ENCODE measurements at places on chromosomes 7 and 10.

- no peak for DNase-seq
These were observed 111.7 kb downstream of the PARP12 start for GRCh38 chr7:139950881-139951525.

- no peak for DNase-seq
These were observed 119.9 kb upstream of the TMEM106B start for GRCh38 chr7:12091231-12091630.

DNA sequence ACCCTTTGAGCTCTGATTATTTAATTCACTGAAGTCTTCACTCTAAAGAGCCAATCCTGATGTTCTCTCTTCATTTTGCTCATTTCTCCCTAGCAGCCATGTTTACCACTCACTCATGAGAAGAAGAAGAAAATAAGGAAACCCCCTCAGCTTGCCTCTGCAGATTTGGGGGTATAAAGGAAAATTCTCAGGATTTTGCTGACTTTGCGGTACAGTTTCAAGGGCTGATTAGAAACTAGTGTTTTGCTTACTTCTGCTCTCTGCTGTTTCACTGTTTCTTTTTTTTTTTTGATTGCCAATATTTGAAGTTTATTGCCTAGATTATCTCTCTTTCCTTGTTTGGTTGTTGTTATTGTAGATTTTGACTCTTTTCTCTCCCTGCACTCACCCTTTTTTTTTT, 23.4 kb downstream of the PCBD1 start:
- no peak for DNase-seq

DNA sequence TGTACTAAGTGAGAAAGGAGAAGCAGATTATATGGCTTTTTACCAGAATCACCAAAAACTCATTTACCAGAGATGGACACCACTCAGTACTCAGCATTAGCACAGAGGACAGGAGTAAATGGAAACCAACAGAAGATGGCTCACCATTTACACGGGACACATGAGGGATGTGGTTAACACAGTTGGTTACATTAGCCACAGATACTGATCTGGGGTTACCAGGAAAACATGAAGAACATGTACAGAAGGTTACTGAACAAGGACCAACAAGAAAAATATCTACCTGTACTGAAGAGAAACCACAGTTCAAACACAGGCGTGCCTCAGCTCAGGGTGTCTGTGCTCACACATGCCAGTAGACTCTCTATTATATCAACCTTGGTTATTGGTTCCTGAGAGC, 1285.8 kb upstream of the SORCS1 start:
- DNase-seq, result no peak

- DNase-seq, result no peak
These were observed 11.2 kb downstream of the LRIT2 start for GRCh38 chr10:84214046-84214572.

DNA sequence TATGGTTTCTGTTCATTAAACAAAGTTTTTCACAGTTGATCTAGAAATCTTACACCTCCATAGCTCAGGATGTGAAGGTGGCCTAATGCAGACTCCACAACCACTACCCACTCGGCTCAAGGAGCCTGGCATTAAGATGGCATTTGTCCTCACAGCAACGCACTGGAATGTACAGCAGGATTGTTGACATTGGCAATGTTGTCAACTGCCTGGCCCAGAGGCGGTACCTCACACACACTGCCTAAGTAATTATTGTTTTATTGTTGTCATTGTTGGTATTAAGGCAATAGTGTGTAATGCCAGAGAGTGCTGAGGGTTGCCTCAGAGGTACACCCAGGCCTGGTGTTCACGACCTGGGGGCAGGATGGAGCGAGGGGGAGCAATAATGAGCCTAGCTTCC, 38.3 kb downstream of the LRRC18 start:
- DNase-seq, result no peak

GRCh38 chr10:69061305-69062161, 26.4 kb upstream of the SRGN start:
- peak; percentile 100 for DNase-seq

DNA sequence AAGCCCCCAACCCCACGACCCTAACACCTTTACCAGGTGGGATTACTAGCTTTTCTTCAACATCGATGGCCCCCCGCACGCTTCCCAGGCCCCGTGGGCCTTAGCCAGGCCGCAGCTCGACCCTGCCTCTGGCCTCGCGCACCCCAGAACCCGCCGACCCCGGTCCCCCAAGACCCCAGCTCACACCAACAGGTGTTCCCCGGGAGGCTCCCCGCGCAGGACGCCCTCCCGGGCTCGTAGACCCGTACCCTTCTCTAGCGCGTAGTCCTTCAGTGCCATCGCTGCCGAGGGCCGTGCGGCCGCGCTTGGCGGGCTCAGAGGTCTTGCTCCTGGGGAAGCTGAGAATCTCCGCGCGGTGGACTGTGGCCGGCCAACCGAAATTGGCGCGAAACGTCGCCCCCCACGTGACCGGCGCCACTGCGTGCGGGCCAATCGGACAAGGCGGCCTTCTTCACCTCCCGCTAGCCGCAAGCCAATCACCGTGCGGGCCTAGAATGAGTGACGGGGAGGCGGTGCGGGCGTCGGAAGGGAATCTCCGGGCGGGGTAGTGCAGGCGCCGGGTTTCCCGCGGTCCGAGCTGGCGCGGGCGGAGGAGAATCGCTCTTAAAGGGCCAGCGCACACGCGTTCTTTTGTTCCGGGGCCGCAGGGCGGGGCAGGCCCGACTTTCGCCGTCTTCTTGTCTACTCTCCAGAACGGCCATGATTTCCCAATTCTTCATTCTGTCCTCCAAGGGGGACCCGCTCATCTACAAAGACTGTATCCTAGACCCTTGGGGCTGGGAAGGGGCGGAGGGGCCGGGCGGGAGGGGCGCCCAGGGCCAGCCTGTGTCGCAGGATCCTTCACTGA, at the start of the genes AP4M1 and MCM7:
Gene AP4M1, plus strand, starts transcription at position 628 of the 847 bp plus-strand sequence. Its CDS starts 72 bp downstream, at position 700.
Gene MCM7, minus strand, starts transcription at position 382 of the 847 bp plus-strand sequence. Its CDS starts 103 bp downstream, at position 279.
- peak; percentile 100 for DNase-seq

DNA sequence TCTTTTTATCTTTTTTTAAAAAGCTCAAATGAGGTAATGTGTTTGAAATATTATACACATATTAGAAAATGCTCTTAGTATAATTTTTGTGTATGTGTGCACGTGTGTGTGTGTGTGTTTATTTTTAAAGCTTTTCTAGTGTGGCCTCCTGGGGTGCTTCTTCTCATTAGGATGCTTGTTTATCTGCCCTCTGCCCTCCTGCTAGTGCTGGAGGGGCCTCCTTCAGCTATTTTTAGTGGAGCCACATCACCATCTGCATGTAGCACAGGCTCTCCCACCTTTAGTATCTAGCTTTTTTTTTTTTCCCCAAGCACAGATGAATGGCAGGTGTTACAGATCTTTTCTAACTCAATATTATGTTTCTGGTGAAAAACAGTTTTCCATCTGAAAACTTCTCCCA, 155.7 kb upstream of the TMEM229A start:
- no peak for DNase-seq

DNA sequence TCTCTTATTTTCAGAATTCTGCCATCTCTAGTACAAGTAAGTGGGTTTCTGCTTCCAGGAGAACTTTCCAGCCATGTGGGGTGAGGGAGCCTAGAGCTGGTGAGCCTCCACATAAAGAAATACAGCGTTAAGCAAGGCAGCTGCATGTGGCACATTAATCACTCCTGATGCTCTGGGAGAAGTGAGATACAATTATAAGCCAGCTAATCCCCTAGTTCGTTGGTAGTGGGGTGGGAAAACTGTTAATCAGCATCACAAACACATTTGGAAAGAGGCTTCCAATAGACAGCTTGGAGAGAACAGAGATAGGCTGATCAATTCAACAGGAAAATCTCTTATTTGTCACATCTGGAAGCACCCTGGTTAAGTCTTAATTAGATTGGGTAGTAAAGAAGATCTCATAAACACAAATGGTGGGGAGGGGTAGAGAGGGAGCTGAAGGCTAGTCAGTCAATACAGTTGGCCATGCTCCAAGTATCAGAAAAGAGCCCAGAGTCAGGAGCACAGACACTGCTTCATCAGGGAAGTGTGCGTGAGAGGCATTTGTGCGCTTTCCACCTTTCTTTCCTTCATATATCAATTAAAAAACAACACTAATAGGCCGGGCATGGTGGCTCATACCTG, 130.6 kb downstream of the SORCS1 start:
- DNase-seq, result no peak

GRCh38 chr10:87659571-87660483, at the start of gene PAPSS2:
PAPSS2 (plus strand) TSS chr10:87659878; CDS start chr10:87659982, 104 bp downstream.
- DNase-seq, result peak; percentile 77

DNA sequence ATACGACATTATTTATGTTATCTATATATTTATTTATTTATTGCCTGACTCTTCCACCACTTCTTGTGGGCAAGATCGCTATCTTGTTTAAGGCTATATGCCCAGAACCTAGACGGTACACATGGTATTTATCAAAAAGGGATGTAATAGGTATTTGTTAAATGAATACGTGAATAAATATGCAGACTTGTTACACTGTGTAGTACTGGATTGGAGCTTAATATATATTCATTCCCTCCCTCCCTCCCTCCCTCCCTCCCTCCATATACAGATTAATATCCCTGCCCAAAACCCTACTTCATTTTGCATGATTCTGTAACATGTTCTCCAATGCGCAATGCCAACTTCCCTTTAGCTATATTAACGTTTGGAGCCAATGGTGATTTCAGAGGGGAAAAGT, 1273.7 kb upstream of the AUTS2 start:
- no peak for DNase-seq

DNA sequence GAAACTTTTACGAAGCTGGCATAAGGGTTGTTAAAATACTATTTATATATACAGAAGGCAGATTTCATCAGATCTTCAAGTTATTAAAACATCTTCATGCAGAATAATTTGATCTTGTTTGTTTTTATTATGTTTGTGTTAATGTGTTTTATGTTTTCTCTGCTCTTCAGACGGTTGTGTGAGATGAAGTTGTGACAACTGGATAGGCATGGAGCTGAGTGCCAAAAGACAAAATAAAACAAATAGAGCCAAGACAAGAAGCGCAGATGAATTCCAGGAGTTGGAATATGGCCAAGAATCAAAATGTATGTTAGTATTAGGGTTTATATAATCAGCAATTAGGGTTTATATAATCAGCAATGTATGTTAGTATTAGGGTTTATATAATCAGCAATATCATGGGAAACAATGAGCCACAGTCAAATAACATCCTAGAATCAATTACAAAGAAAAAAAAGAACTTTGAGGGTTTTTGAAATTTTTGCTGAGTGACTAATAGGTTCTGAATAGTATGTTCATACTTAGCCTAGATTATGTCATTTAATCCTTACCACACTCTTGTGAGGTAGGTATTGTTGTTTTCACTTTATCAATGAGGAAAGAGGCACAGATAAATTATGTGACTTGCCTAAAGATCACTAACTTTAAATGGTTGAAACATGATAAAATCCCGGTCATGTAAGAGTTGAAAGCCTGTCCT, 488.0 kb upstream of the STEAP1 start:
- DNase-seq, result peak; percentile 1

- no peak for DNase-seq
These were observed 76.5 kb downstream of the ARL5B start for GRCh38 chr10:18735711-18736110.

DNA sequence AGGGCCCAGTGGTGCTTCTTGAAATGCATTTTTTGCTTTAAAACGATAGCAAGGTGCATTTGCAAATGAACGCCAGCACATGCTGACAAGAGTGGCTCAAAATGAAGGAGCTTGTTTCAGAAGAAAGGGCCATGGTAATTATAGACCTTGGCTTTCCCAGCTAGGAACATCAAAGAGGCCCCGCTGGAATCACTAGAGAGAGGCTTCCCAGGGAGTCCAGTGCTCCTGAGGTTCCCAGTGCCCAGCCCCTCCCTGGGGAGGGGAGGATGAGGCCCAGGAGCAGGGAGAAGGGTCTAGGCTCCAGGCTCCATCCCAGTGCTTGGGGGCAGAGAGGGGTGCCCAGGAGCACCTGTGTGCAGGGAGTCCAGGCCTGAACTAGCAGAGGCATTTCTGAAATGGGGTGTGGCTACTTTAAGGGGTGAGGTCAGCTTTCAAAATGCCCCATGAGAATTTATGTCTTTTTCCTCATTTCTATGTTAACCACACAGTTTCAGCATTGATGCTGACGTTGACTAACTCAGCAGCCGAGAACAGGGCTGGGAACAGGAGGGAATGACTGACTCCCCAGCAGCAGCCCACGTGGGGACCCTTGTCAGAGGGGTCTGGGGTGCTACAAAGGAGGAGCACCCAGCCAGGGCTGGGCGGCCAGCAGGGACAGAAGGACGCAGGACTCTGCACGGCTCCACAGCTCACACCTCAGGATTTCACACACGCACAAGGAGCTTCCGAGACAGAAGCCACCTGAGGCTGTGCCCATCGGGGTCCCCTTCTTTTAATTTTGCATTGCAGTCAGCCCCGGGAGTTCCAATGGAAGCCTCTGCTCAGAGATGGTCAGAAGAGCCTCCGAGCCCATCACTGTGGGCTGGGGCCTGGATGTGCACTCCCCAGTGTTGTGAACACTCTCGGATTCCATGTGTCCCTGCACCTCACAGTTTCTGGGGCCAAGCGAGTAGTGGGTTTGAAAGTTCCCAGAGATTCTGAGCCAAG, 570.2 kb downstream of the PTPRN2 start:
- DNase-seq, result no peak

- DNase-seq, result no peak
These were observed 252.4 kb downstream of the DIP2C start for GRCh38 chr10:436911-437665.

Data from iris pigment epithelial cell (primary cell).